ENCODE measurements at places on chromosomes 5 and 9.

DNA sequence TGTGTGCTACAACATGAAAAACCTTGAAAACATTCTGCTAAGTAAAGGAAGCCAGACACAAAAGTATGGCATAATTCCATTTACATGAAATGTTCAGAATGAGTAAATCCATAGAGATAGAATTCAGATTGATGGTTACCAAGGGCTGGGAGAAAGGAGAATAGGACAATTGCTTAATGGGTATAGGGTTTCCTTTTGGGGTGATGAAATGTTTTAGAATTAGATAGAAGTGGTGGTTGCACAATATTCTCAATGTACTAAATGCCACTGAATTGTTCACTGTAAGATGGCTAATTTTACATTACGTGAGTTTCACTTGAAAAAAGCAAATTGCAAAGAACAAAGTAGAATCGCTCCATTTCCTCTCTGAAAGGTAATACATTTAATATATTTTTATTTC, 43.0 kb upstream of the GAS1 start:
- DNase-seq, result no peak

GRCh38 chr9:2339416-2339815, 282.2 kb upstream of the VLDLR start:
- no peak for DNase-seq

DNA sequence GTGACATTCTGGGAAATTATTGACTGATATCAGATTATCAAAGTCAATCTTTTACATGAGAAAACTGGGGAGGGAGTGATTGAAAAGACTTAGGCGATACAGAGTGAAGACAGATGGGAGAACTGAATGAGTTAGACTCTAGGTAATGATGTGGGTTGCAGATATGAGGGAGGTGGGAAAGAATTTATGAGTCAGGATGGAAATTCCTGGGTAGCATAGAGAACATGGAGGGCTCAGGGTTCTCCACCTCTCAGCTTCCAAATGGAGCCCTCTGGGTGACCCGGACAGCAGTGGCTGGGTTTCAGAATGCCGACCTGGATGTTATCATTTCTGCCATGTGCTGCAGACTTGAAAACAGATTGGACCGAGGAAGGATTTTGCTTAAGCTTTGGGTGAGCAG, 75.4 kb upstream of the SHB start:
- no peak for DNase-seq

DNA sequence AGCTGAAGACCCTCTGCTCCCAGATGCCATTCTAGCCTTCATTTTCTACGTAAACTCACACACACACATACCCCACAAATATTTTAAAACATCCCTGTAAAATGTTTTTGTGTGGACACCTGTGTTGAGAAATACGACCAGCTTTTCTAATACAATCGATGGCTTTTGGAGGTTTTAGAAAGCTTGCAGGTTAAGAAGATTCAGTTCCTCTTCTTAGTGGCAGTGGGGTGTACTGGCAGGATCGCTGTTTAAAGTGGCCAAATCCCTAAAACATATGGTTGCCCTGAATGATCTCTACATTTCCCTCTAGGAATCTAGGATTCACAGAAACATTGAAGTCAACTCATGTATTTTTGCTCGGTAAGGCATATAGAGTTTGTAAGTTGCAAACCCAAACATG, 236.3 kb downstream of the NSG2 start:
- DNase-seq, result no peak

DNA sequence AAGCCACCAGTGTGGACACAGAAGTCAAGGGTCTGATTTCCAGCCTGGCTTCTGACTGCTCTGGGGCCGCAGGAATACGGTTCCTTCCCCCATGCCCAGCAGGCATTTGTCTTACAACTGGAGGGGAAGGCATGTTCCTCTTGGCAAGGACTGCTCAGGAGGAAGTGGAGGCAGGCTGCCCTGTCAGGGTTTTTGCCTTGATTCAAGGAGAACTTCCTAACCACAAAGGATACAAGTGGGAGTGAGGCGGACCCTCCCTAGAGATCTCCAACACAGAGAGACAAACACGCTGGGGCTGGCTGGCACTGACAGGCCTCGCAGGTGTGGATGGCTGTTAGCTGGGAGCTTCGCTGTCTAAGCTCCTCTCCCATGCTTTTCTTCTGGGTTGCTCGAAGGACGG, 19.1 kb downstream of the TGFBI start:
- no peak for DNase-seq

DNA sequence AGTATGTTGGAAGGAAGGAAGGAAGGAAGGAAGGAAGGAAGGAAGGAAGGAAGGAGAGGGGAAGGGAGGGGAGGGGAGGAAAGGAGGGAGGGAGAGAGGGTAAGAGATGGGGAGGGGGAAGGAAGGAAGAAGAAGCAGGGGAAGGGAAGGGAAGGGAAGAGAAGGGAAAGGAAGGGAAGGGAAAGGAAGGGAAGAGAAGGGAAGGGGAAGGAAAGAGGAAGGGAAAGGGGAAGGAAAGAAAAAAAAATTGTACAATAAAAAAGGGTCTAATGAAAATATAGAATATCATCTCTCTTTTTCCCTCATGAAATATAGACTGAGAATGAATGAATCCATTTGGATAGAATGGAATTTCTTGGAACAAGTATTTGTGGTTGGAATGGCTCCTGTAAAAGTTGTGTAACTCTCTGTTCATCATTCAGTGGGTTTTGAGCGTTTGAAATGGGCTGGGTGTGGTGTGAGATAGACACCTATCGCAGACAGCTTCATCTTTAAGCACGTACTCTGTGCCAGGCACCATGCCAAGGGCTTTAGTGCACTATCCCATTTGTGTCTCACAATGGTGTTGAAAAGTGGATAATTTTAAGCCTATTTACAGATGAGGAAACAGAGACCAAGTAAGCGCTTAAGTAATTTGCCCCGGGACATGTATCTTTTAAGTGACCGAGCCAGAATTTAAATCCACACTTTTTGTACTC, 11.6 kb upstream of the PAPPA start:
- no peak for DNase-seq

GRCh38 chr9:137031904-137032640, at the start of gene FUT7:
TSS of gene FUT7 (minus strand) at chr9:137032088. CDS start at chr9:137031991, 97 bp downstream.
- peak; percentile 25 for DNase-seq

GRCh38 chr9:73269430-73270101, 117.9 kb downstream of the ANXA1 start:
- DNase-seq, result no peak

GRCh38 chr5:124956471-124957029, 210.1 kb upstream of the ZNF608 start:
- DNase-seq, result no peak

DNA sequence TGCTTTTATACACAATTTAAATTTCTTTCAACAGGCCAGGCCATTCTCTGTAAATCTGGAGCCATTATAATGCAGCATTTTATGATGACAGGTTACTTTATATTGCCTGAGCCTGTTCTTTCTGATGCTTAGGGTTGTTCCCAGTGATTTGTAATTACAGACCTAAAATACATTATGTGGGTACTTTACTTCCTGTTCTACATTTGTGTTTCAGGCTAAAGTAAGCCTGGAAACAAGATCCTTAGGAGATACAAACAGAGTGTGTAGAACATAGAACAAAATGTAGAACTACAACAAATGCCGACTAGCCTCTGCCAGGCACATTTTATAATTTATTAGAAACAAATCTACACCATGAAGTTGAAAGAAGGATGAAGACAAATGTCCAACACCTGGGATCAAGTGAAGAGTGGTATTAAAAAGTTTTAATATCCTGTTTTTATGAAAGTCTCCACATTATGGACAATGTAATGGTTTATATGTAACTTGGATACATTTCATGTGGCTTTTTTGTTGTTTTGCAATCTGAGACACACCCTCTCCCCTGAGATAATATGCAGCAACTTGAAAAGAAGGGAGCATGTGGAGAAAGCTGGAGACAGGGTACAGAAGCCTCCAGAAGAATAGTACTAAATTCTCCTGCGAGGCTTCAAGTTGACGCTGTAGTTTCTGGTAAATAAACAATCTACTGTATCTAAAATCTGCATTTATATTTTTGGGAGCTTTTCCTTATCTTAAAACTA, 46.9 kb downstream of the VCAN start:
- no peak for DNase-seq

DNA sequence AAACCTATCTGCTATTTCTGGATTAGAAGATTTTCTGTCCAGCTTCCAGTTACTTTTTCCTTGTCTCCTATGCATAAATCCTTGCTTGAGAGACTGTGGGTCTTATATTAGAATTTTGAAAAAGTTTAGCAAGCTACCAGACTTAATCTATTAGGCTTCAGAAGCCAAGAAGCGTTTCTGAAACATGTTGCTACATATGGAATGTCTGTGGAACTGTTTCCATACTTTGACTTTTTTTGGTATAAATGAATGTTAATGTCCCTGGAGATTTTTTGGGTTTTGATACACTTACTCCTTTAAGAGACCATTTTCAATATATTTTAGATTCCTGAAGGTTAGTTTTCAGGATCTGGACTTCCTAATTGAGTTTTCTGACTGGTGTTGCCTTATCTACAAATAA, 191.4 kb upstream of the SGCD start:
- DNase-seq, result no peak

DNA sequence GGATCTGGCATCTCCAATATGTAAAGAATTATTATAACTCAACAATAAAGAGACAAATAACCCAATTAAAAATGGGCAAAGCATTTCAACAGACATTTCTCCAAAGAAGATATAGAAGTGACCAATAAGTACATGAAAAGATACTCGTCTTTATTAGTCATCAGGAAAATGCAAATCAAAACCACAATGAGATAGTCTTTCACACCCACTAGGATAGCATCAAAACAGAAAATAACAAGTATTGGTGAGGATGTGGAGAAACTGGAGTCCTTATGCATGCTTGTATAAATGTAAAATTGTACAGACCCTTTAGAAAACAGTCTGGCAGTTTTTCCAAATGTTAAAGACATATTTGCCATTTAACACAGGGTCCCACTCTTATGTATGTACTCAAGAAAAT, 39.1 kb upstream of the ITGA1 start:
- no peak for DNase-seq

- DNase-seq, result no peak
These were observed 26.0 kb downstream of the NUTM2F start for GRCh38 chr9:94302426-94302825.
